ENCODE measurements at places on chromosomes 5 and 9.

- no peak for DNase-seq
These were observed 263.3 kb downstream of the MAST4 start for GRCh38 chr5:66859526-66859925.

DNA sequence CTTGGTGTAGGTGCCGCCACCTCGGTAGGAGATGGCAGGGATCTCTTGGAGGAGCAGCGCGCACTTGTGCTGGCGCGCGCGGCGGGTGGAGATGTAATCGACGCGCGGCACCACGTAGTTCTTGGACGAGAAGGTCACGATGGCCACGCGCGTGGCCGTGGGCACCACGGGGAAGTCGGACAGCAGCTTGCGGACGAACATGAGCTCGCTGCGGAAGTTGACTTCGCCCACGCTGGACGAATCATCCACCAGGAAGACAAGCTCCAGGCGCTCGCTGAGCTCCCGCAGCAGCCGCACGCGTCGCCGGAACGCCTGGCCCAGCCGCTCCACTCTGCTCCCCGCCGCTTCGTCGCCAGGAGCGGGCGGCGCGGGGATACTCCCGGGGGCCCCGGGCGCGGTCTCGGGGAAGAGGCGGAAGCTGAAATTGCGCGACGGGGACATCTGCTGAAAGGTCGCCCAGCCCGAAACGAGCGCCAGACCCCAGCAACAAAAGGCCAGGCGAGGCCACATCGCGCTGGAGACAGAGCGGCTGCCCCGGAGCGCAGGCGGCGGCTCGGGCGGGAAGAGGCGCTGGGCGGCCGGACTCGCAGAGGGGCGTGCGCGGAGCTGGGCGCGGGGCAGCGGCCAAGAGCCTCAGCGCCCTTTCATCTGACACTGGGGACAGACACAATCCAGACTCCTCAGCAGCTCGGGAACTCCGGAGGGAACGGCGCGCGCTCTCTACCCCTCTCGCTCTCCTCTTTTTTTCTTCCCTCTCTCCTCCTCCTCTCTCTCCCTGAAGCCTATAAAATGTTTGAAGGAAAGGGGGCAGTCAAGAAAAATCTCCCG lies at the start of gene SVEP1:
SVEP1 (minus strand) TSS at position 708 of the 828 bp plus-strand sequence; CDS start at position 510, 198 bp downstream.
- no peak for DNase-seq

GRCh38 chr9:33128570-33128969 lies 38.6 kb downstream of the B4GALT1 start:
- no peak for DNase-seq

GRCh38 chr5:72141440-72142355 lies 34.4 kb downstream of the MAP1B start:
- no peak for DNase-seq
